ENCODE measurements at places on chromosomes 2 and 18.
A peak's percentile ranks its signal among the peaks of the same experiment; 100 is the strongest.

DNA sequence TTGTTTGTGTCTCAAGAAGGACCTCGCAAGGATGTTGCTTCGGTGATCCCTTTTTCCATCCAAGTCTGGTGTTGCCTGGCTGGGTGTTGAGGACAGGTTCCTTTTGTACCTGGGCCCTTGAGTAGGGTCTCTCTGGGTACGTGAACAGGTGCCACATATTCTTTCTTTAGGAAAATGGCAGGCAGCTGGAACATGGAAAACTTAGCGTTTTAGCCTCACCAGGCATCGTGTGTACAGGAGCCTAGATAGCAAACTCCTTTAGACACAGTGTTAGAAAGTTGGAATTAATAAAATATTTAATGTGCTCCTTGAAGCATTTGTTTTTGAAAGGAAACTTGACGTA lies 54.3 kb upstream of the RBM44 start:
- no peak for DNase-seq

GRCh38 chr2:137947728-137948336 lies 16.4 kb upstream of the HNMT start:
- DNase-seq = peak; percentile 79

GRCh38 chr2:46183426-46183825 lies 113.8 kb upstream of the EPAS1 start:
- no peak for DNase-seq

- no peak for DNase-seq
Measured at GRCh38 chr2:37993143-37993542, 68.1 kb downstream of the RMDN2 start.

GRCh38 chr2:216013080-216013909 lies at the start of gene MREG:
TSS of gene MREG (minus strand) at chr2:216013551. CDS start at chr2:216013327, 224 bp downstream.
- peak; percentile 71 for DNase-seq

GRCh38 chr2:114007436-114007835 lies 117.5 kb downstream of the ACTR3 start:
- DNase-seq = no peak

DNA sequence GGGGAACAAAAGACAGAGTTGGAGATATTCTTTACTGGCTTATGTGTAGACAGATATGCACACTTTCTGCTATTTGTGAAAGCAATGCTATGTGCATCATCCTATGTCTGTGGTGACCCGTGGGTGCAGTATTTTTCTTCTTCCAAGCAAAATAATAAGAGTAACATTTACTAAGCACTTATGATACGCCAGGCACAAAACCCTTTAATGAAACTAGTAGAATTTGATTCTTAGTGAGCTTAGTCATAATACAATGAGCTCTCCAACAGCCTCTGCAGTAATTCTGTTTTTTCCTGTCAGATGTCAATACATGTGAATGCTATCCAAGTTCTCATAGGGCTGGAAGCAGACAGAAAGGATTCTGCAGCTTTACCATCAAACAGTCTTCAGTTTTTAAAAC lies 130.6 kb downstream of the RAD51AP2 start:
- DNase-seq = peak; percentile 22

GRCh38 chr2:170264865-170265264 lies 86.9 kb downstream of the MYO3B start:
- no peak for DNase-seq

DNA sequence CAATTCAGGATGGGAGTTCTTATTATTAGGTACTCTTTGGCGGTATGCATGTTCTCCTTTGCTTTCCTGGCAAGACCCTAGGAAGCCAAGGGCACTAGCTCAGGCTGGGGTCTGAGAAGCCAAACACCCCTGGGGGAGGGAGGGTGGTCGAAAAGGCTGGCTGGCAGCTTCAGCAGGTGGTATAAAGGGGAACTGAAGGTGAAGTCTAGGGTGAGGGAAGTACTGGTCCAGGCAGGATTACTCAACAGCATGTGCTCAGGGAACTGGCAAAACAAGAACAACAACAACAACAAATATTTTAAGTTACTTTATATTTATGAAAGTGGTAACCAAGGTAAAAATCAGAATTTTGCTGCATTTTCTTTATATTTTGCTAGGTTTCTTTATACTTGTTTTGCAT lies 40.7 kb upstream of the PCBP1 start:
- DNase-seq = no peak

DNA sequence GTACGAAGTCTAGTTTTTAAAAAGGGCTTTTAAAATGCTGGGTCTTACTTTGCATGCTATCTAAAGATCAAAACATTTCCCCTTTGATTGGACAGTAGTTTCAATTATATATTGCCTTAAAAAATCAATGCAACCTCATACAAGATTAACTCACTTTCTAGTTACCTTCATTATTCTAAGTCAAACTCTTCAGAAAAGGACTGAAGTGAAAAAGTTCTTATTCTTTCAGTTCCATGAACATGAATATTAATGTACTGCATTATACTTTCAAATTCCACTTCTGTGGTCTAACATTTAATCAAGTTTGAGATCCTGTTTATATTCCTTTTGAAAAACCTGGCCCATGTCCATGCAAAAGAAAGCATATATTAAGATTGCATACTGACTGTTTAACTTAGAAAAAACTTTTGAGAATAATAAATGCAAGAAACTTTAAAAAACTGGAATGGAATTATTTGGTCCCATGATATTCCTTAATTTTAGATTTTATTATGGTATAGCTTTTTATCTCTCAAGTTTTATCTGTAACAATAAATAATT lies 11.2 kb upstream of the ENOSF1 start:
- DNase-seq = no peak

DNA sequence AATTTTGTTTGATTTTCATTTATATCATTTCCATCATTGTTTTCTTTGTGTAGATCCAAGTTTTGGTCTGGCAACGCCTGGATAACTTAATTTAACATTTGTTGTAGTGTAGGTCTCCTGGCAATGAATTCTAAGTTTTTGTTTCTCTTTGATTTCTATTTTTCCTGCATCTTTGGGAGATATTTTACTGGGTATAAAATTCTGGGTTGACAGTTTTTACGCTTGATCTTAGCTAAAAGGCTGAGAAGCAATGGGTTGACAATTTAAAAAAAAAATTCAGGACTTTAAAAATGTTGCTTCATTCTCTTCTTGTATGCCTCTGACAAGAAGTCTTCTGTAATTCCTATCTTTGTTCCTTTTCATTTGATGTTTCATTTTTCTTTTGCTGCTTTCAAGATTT lies 8.6 kb downstream of the LYPD6B start:
- DNase-seq = no peak

DNA sequence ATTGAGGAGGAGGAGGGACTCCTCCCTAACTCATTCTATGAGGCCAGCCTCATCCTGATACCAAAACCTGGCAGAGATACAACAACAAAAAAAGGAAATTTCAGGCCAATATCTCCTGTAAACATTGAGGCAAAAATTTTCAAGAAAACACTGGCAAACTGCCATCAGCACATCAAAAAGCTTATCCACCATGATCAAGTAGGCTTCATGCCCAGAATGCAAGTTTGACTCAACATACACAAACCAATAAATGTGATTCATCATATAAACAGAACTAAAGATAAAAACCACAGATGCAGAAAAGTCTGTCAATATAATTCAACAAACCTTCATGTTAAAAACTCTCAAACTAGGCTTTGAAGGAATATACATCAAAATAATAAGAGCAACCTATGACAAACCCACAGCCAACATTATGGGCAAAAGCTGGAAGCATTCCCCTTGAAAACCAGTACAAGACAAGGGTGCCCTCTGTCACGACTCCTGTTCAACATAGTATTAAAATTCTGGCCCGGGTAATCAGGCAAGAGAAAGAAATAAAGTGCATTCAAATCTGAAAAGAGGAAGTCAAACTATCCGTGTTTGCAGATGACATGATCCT lies 1014.3 kb downstream of the CBLN2 start:
- DNase-seq = peak; percentile 8

- DNase-seq = no peak
Measured at GRCh38 chr18:67279988-67280387, 236.5 kb downstream of the DSEL start.

GRCh38 chr2:205343103-205343502 lies 339.2 kb upstream of the NRP2 start:
- DNase-seq = no peak

DNA sequence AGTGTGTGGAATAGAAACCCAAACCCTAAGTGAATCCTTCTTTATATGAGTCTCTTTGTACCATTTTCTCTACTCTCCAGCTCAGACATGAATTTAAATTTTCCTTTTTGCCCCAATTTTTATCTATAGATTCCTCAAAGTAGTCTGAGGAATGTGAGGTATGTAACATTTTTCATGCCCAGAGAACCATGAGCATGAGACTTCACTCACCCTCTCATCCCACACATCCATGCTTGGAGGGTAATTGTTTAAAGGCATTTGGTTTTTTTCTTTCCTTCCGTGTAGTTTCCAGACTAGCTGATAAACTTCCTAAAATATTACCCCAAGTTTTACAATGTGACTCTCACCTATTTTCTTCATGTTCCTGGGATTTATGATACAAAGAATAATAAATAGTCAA lies 2056.8 kb upstream of the CELF4 start:
- DNase-seq = no peak

GRCh38 chr2:60925994-60926740 lies 44.8 kb downstream of the REL start:
- DNase-seq = no peak

GRCh38 chr2:20471902-20472559 lies 25.2 kb downstream of the RHOB start:
- DNase-seq = no peak

GRCh38 chr2:16665748-16666448 lies at the start of gene CYRIA:
TSS of gene CYRIA (minus strand) at chr2:16665834. CDS start at chr2:16588119, 77,715 bp downstream.
- DNase-seq = peak; percentile 79

- DNase-seq = no peak
Measured at GRCh38 chr2:133705287-133705686, 137.0 kb upstream of the NCKAP5 start.

DNA sequence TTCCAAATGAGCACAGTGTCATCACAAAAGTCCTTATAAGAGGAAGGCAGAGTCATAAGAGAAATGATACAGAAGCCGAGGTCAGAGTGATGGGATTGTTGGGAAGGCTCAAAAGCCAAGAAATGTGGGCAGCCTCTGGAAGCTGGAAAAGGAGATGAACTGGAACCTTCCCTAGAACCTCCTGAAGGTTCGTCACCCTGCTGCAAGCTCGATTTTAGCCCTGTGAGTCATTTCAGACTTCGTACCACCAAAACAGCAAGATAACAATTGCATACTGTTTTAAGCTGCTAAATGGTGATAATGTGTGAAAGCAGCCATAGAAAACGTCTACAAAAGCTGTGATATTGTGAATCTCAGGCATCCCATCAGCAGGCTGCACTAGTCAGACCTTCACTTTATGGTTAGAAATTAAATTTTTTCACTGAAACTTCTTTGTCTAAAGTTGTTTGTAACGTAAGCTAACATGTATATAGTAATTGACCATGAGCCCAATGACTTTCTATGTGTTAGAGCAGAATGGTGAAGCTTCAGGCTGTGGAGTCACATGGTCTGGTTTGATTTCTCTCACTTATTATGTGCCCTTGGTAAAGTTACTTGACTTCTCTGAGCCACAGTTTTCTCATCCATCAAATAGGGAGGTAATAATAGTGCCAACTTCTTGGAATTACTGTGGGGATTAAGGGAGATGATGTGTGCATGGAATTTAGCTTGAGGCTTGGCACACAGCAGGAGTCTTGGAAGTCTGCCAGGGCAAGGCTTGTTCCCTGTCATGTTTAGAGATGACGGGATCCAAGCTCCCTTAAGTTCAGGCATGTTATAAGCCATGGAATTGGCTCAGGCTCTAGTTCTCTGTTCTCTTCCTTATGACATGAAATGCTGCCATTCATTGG lies 132.0 kb upstream of the CCDC195 start:
- DNase-seq = peak; percentile 51

GRCh38 chr2:71240794-71241193 lies 13.9 kb upstream of the PAIP2B start:
- peak; percentile 33 for DNase-seq

DNA sequence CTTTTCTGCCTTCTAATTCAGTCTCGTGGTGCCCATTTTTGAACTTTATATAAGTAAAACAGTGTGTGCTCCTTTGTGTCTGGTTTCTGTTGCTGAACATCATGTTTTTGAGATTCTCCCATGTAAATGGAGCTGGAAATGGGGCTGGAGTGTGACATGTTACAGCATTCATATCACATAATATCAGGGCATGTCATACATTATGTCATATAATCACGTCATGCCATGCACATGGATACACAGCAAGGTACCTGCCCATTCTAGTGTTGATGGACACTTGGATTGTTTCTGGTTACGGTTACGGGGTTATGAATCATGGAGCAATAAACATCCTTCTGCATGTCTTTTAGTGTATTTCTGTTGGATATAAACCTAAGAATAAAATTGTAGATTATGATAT lies 117.1 kb upstream of the MYT1L start:
- DNase-seq = no peak

GRCh38 chr2:159476329-159476728 lies 140.0 kb downstream of the BAZ2B start:
- DNase-seq = no peak

Data from Ammon's horn (tissue), 1 donor.